HT-29 (cell line): ENCODE measurements at places on chromosomes 1 and 21.

GRCh38 chr1:212950243-212951125, at the start of gene VASH2:
TSS of gene VASH2 (plus strand) at chr1:212950541. CDS start at chr1:212951543, 1,002 bp downstream.
- peak; percentile 81 for DNase-seq

GRCh38 chr1:31041529-31041928, 24.0 kb downstream of the PUM1 start:
- DNase-seq = no peak

- DNase-seq = no peak
Observed at GRCh38 chr1:211986628-211987254, 48.6 kb downstream of the INTS7 start.

- no peak for DNase-seq
Observed at GRCh38 chr1:115428256-115428655, 90.2 kb upstream of the NGF start.

DNA sequence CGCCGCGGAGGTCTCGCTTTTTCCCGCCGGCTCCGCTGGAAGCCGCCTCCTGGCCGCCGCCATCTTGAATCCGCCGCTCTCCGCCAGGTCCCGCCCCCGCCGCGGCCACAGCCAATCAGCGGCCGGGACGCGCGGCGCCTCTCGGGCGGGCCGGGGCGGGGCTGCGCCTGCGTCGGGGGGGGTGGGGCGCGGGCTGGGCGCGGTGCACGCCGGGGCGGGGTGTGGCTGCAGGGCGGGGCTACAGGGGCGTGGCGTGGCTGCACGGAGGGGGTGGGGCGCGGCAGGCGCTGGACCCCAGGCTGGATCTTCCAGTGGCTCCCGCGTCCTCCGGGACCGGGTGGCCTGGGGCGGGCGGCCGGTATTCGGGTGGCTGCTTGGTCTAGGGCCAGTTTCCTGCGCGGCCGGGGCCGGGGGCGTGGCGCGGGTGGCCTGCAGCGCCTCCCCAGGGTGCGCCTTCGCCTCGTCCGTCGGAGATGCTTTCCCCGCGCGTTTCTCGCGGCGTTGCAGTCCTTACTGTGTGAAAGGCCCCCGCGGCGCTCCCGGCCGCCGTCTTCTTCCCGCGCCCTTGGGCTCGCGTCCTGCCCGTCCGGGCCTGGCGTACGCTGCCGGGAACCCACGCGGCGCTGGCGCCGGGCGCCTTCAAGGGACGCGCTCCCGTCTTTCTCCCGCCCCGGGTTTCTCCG, 575 bp downstream of the PCNT start:
- DNase-seq = peak; percentile 70

DNA sequence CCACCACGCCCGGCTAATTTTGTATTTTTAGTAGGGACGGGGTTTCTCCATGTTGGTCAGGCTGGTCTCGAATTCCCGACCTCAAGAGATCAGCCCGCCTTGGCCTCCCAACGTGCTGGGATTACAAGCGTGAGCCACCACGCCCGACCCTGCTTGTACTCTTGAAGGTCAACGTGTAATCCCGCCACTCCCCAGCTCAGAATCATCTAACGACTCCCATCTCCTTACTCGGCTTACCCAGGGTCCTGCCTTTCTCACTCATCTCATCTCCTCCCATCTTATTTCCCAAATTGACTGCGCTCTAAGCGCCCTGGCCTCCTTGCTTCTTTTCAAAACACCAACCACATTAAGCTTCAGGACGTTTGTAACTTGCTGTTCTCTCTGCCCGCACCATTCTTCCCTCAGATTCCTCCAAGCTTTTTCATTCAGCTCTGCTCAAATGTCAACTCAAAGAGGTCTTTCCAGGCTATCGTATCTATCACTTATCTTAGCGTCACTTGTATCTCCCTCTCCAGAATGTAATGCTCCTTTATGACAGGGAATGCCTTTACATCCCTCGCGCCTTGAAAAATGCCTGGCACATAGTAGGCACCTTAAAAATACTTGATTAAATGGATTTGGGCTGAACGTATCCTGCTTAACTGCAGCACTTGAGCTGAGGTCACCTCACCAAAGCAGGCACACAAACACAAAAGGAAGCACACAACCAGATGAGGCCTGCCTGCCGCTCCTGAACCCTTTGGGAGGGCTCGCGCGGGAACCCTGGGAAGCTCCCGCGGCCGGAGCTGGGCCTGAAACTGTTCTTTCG, 1.4 kb upstream of the USP1 start:
- peak; percentile 17 for DNase-seq

DNA sequence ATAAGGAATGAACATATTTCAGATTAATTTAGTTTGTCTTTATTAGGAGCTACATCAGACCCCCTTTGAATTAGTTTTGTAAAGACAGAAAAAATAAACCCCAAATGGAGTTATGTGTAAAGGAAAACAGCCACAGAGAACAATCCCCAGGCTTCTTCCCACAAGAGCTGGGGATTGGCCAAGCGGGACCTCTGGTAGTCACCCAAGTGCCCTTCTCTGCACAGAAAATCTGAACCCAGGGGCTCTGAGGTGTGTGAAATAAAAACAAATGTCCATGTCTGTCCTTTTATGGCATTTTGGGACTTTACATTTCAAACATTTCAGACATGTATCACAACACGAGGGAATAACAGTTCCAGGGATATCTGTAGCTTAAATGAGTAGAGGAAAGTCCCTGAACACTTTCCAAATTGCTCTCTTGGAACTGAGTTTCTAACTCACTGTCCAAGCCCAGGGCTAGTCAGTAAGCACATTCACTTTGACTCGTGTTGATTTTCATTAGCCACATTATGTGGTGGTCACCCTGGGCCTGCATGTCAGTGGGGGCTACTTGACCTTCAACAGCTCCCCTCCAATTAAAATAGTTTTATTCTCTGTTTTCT, 22.5 kb downstream of the DPT start:
- DNase-seq = no peak

DNA sequence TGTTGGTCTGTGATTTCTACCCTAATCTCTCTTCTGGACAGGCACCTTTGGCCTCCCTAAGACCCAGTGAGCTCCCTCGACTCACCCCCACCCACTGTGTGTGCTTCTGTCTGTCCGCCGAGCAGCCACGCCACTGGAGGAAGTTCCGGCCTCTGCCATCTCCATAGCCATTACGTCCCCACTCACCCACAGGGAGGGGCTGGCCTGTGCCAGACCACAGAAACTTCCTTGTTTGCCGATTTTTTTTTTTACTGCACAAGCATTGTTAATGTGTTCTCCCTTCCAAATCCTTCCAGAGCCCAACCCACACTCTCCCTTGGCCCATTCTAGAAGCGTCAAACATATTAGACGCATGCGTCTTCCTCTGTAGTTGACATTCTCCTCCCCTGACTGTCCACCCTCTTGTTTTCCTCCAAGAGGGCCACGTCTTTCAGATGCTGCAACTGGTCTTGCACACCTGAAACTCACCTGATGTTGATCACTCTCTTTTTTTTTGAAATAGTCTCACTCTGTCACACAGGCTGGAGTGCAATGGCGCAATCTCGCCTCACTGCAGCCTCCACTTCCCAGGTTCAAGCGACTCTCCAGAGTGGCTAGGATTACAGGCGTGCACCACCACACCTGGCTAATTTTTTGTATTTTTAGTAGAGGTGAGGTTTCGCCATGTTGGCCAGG, 72.3 kb downstream of the EVA1C start:
- DNase-seq = peak; percentile 38

DNA sequence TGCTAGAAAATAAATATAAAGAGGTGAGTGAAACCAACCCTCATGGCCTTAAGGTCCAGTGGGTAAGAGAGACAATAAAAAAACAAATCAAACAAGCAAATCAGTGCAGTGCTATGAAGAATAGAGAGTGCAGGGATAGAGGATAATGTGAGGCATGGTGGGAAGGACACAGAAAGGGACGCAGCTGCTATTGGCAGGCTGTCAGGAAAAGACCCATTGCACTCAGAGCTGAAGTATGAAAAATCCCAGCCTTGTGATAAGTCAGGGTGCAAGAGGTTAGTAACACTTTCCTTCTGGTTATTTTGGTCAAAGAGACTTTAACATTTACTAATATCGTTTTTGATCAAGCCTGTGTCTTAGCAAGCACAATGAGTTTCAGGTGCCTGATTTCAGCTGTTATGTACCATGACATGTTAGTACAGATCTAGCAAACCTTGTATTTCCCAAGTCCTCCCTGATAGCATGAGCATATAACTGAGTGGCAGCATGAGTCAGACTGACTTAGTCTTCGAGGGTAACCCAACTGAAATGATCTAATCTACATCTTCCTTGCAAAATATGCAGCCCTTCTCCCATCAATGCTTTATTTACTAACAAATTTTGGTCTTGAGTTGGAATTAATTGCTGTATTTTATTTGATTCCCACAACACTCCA, 31.7 kb downstream of the CHML start:
- DNase-seq = no peak

- peak; percentile 91 for DNase-seq
Observed at GRCh38 chr1:211735208-211736170, 60.1 kb upstream of the NEK2 start.

DNA sequence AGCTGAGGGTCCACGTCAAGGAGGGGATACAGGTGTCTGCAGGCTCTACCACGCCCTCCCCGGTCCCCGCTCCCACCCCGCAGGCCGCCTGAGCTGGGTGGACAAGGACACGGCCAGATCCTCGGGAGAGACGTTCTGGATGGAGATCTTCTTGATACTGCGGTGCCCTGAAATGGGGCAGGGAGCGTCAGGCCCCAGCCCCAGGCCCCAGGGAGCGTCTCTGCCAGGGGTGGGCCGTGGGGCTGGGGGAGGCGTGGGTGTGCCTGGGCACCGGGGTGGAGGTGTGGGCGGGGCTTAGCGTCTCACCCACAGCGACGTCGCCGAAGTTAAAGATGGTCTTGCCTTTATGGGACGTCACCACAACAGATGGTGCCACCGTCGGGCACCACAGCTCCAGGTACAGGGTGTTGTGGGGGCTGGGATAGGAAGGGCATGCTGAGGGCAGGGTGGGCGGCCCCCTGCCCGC, 7.3 kb upstream of the TMEM52 start:
- no peak for DNase-seq

DNA sequence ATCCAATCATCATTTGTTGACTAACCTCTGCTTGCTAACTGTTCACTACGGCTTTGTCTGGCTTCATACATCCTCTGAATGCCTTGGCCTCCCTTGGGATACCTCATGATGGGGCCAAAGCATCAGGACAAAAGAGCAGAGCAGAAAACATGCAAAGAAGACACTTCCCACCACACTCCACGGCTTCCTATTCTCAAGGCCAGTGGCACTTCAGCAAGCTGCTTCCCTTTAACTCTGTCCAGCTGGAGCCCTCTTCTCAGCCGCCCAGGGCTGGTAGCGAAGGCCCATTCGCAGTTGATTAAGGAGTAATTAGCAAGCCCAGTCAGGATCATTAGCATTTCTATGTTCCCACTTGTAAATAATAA, 224.3 kb upstream of the FGGY start:
- no peak for DNase-seq

DNA sequence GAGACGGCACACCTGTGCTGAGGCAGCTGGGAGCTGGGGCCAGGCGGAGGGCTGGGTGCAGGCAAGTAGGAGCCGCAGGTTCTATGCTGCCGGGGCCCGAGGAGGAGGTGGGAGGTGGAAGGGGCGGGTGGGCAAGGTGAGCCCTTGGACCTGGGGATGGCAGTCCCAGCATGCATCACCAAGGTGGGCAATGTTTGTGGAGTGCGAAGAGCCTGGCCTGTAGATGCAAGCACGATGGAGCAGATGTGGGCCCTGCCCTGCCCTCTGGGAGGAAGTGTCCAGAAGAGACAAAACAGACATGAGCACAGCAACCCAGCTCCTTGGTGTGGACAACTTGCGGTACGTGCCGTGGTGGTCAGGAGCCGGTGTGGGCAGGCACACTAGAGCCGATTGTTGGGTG, 28.3 kb upstream of the AJAP1 start:
- no peak for DNase-seq

GRCh38 chr1:212683357-212683722, 16.3 kb downstream of the BATF3 start:
- DNase-seq = no peak

DNA sequence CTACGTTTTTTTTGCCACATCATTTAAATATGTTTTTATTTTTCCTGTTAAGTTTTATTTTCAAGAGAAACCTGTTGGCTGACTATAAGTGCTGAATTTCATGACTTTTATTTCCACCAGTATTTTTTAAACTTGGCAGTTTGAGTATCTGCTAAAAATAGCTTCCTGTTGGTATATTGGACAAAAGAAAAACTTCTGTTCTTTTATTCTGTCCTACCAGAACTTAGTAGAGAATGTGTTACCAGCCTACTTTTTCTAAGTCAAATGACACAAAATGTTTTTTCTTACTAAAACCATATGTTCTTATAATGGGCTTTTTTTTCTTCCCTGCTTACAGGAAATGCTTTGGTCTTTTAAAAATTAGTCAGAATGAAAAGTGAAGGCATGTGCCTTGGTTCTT, 7.6 kb downstream of the DR1 start:
- DNase-seq = no peak
